ENCODE measurements at places on chromosomes 12 and 14. TPM values are rescaled to one million over a fixed set of nuclear protein-coding genes. Genes with fewer than 3 reads are reported as not detected.
A peak's percentile ranks its signal among the peaks of the same experiment; 100 is the strongest.

DNA sequence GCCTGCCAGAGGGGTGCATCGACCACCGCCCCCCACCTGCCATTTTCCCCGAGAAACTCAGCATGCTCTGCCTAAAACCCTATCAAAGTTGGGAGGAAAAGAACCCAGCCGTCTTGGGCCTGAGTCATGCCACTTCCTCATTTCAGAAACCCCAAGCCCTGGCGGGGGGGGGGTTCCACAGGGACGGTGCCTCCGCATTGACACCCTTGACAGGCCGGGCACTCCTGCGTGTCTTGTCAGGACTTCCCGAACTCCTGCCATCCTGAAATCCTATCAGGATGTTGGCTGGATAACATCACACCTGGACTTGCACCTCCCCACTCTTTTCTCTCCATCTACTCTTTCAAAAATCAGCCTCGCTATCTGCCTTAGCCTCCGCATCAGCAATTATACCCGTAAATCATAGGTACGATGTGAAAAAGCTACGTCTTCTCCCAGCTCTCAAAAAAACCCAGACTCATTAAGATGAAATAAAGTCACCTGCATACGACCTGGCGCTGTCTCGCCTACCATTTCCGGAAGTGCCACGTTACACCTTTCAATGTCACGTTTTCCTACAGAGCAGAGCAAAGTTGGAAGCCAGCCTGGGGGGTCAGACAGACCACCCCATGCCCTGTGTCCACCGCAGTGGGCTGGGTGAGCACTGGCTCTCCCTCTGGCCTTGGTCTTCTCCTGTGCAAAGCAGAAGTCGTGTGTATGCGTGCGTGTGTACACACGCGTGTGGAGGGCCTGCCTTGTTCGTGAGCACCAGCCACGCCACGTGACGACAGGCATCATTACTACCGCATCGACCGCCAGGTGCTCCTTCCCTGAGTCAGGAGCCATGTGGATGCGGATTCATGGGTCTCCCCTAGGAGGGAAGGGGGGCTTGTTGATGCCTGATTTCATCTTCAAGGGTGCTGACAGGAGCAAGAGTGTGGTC is 96.7 kb downstream of the RFLNA start:
- DNase-seq: peak; percentile 78

GRCh38 chr12:67647799-67648520 is 585 bp upstream of the DYRK2 start:
- DNase-seq: peak; percentile 81

DNA sequence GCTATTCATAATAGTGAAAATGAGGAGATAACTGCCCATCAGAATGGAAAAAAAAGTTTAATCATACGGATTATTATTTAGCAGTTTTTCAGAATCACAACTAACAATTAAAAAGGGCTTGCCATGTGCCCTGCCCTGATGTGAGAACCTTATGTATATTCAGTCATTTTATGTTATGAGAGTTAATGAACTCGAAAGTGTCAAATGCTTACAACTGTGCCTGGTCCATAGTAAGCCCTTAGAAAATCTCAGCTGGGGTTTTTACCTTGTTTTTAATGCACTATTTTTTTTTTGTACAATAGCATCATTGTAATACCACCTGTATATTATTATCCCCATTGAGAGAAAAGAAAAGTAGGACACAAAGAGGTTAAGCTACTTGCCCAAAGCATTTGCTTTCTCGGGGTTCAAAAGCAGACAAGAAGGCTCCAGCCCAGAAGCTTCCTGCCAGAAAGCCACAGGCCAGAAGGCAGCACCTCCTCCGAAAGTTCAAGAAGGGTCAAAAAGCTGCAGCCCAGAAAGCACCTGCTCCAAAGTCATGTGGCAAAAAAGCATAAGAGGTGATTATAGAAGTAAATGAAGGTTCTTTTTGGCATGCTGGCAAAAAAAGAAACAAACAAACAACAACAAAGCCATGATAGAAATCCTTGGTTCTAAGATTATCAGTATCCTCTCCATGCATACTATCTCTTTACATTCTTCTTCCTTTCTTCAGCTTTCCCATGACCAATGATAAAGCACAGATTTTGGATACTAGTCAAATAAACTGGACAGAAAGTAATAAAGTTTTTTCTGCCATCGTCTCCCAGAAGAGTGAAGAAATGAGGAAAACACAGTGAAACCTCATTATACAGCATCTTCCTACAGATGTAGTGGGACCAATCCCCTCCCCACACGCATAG is 59.1 kb upstream of the NAP1L1 start:
- no peak for DNase-seq

The ARMH4 gene
- total RNA-seq: 0.82 TPM

GRCh38 chr12:76554405-76555230 is 5.0 kb downstream of the OSBPL8 start:
- DNase-seq: no peak

The TEX52 gene
- total RNA-seq: not detected

- DNase-seq: no peak
Measured at GRCh38 chr12:27592548-27592947, 68.5 kb downstream of the PPFIBP1 start.

- no peak for DNase-seq
Measured at GRCh38 chr12:56520048-56520447, 1.6 kb upstream of the RBMS2 start.

DNA sequence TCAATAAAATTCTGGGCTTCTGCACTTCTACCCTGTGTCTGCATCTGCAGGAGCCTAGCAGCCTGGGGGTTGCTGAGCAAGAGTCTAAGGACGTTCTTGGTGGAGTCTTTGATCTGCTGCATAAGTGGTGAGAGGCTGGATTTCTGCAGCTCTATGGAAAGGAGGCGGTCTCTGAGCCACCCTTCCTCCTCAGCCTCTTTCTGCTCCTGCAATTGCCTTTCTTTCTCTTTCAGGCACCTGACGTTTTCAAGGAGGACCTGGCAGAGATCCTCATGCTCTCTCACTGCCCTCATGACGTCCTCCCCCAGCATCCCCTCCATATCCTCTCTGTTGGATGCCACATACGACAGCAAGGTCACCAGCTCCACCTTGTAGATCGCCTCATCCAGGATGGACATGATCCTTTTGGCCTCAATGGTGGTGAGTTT is 13.6 kb upstream of the TPCN1 start:
- no peak for DNase-seq

- DNase-seq: no peak
Measured at GRCh38 chr14:89206389-89207031, 210.5 kb downstream of the FOXN3 start.

DNA sequence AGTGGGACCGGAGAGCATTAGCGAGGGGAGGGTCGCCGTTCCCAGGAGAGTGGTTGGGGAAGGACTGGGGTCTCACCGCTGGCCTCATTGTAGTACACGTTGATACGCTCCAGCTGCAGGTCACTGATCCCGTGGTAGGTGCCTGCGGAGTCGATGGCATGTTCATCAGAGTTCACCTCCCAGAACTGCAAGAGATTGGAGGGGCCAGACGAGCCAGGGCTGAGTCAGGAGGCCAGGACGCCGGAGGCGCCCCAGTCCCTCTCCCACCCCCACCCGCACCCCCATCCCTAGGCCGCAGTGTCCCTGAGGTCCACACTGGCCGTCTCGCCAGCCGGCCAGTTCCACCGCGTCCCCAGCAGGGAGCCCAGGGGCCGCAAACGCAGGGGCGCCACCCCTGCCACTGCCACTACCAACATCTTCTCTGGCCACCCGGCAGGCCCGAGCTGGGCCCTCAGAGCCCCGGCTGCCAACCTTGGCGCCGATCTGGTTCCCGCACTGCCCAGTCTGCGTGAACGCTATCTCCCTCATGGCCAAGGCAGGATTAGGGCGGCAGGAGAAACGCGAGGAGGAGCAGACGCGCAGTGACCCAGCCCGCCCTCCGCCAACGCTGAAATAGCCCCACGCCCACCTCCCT is 144.2 kb downstream of the ALG10 start:
- no peak for DNase-seq

- DNase-seq: no peak
Measured at GRCh38 chr14:20733684-20734429, 11.8 kb upstream of the EDDM3A start.

GRCh38 chr14:63290741-63291430 is 27.8 kb downstream of the GPHB5 start:
- no peak for DNase-seq

GRCh38 chr12:131962069-131962468 is 12.3 kb downstream of the EP400 start:
- no peak for DNase-seq

- DNase-seq: no peak
Measured at GRCh38 chr12:2294651-2295475, 242.1 kb downstream of the CACNA1C start.

DNA sequence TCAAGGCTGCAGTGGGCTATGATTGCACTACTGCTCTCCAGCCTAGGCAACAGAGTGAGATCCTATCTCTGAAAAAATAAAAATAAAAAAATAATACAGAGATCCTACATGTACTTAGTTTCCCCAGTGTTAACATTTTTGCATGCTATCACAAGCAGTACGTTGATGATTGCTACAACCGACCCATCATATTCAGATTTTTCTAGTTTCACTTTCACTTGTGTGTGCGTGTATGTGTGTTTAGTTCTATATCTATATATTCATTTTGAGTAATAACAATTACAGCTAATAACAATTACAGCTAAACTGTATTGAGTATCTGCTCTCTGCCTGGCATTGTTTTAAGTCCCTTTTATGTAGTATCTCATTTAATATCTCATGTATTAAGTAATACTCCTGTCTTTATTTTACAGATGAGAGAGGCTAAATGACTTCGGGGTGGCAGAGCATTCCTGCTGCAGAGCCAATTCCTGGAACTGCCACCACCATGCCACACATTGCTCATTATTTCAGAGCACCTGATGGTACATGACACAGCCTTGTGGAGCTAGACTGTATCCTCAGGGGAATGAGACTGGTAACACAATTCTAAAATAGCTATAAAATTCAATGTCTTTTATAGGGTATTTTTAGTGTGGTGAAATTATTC is 153.1 kb downstream of the BCAT1 start:
- DNase-seq: no peak

- DNase-seq: no peak
Measured at GRCh38 chr12:132603240-132604150, 6.9 kb downstream of the LRCOL1 start.

The RAPGEF3 gene
- 8.5 TPM for total RNA-seq

GRCh38 chr14:24092110-24092504 is 2.0 kb upstream of the PCK2 start:
- DNase-seq: peak; percentile 61
